Foreskin fibroblast (primary cell): ENCODE measurements at places on chromosomes 11 and 22.

DNA sequence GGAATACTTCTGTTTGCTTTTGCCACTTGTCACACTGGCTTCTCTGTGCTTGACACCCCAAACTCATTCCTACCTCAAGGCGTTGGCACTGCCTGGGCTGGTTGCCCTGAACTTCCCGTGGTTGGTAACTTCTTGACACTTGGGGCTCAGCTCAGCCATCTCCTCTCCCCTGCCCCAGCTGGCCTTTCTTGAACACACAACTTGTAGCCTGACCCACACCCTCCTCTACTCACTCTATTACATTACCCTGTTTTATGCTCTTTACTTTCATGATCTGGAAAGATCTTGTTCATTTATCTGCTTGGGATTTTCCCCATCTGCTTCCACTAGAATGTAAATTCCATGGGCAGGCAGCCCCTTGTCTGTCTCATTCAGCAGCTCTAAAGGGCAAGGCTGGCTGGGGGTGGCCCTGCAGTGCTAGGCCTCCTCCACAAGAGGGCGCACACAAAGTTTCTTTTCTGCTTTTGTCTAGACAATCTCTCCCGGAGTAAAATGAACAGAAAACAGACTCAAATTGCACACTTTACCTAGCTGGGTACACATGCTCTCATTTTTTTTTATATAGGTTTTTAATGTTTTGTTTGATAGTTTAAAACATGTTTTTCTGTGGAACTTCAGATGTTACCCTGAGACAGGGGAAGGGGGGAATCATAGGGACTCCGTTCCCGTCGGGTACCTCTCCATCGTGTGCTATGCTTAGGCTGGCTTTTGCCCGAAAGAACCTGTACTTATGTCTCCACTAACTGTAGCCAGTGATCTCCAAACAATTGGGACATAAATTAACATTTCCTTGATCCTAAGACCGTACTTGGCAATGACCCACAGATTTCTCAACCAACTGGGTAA is 16.4 kb upstream of the MRGPRX2 start:
- DNase-seq: no peak

DNA sequence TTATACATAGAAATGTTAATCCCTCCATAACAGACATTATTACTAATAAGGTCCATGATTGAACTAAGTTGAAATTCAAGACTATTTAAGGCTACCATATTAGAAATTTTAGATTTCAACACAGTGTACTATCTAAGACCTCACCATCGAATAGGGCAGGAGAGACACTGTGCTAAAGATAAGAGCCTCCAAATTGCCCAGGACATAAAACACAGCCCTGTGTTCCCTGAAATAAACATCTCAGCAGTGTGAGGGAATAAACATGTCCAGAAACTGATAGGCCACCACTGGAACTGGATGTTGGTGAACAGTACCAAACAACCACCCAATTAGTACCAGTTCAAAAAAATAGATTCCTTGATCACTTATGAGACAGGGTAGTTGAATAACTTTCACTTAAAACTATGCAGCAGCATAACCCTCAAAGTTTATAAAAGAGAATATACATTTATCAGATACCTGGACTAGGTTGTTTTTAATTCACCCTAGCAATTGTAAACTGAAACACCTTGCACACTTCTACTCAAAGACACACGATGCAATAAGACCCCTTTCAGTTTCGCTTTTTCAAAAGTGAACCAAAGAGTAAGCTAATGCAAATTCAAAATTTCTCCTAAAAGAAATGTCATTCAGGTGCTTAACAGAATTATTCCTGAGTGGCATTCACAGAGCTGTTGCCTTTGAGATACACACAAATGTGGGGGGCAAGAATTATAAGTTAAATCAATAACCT is 34.3 kb downstream of the USP28 start:
- DNase-seq: no peak

GRCh38 chr11:100010393-100010792 is 676.7 kb upstream of the ARHGAP42 start:
- no peak for DNase-seq

- DNase-seq: no peak
Measured at GRCh38 chr22:37896181-37896592, 9.9 kb upstream of the MICALL1 start.

DNA sequence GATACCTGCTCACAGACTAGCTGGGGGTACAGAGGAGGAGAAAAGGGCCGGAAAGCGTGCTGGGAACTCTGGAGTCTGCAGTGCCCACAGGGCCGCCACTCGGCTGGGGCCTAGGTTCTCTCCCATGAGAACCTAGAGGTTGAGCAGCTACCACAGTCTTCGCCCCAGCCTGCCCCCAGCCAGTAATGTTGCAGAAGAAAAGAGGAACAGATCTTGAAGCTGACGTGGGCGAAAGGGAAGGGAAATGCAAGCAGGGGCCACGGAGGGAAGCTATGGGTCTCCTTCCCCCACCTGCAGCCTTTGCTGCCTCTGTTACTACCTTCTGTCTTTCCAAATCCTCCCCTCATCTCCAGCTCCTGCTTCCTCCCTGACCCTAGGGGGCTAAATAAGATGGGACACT is 28.8 kb upstream of the P2RY2 start:
- no peak for DNase-seq

DNA sequence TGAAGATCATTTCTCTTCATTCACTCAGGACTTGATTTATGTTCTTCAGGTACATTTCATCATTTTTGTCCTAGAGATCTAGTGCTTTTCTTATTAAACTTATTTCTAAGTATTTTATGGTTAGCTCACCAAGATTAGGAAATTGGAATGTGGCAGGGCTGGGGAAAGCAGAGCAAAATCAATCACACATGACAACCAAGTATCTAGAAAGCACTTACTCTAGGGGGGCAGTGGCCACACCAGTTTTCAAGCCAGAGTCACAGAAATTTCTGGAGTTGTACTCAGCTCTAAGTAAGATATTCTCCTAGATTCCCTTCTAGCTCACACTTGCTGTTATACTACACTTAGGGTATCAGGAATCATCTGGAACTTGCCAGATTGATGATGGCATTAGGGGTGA is 33.3 kb upstream of the MYEOV start:
- DNase-seq: no peak

GRCh38 chr11:59730896-59731565 is 17.4 kb upstream of the OR10V1 start:
- DNase-seq: no peak

DNA sequence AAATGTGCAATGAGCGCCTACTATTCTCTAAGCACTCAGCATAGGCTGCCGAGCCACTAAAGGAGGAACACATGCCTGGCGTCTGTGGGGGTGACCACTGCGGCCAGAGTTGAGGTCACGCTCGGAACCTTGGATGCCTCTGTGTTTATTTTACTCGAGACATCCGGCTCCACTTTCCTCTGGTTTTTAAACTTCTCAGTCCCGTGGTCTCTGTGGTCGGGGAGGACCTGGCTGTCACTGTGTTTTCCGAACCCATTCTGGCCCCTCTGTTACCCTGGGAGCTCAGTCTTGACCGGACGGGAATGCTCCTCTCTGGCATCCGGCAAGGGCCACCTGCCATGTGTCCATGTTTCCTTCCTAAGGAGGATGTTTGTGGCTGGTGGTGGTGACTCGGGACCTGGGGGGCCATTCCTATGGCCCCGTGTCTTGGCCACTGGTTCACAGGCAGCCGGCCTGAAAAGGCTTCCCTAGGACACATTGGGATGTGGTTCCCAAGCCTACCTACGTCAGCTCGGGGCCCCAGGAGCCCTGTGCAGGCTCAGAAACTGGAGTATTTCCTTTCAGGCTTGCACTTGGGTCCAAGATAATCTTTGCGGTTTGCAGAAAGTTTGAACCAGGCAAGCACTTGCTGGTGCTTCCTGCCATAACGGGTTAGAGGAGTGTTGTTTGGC is 46.7 kb upstream of the PARVG start:
- DNase-seq: no peak

DNA sequence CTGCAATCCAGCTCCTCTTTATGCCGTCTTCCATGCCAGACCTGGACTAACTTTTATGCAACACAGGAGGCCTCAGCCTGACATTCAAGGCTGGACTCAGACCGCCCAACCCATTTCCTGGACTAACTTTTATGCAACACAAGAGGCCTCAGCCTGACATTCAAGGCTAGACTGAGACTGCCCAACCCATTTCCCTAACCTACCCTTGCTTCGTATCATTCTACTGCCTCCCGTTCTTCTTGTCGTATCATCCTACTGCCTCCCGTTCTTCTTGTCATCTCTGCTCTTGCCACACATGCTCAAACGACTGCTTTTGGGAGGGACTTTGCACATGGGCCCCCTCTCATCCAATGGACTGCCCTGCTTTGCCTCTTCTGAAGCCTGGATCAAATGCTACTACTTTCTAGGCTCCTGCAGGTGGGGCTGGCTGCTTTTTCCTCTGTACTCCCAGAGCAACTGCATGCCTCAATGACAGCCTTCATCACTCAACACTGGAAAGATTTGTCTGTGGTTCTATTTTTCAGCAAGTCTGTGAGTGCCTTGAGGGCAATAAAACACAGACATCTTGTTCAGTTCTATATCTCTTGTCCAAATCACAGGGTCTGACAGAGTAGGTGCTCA is 7.8 kb downstream of the TBC1D10A start:
- no peak for DNase-seq

GRCh38 chr22:21094911-21095772 is 49.4 kb downstream of the LRRC74B start:
- no peak for DNase-seq

DNA sequence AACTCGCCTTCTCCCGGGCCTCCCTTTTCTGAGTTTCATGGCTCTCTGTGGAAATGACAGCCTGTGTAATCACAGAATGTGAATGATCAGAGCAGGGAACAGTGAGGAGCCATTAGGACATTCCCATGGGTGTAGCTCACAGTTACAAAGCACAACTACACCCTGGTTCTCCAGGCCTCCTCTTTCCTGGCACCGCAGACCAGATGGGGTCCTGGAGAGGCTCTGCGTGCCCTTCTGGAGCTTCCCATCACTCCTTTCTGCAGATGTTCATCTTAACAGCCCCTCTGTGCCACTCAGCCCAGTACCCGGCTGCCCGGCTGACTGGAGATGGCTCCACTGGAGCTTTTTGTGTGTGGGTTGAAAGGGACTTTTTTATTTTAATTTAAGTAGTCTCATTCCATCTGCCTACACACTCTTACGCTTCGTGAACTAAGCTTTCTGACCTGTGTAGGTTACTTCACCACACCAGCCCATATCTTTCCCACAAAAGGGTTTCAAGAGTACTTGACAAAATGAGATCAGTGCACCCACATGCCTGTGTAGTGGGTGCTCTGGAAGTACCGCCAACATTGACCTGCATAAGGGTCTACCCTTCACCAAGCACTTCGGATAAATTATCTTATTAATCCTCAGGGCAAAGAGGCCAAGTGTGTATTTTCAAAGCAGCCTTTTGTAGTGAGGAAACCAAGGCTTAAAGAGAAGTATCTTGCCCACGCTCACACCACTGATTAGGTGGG is 29.8 kb downstream of the SREBF2 start:
- no peak for DNase-seq

GRCh38 chr11:71519546-71519945 is 7.5 kb upstream of the KRTAP5-7 start:
- no peak for DNase-seq

GRCh38 chr11:74380746-74381439 is 17.3 kb downstream of the PGM2L1 start:
- no peak for DNase-seq

DNA sequence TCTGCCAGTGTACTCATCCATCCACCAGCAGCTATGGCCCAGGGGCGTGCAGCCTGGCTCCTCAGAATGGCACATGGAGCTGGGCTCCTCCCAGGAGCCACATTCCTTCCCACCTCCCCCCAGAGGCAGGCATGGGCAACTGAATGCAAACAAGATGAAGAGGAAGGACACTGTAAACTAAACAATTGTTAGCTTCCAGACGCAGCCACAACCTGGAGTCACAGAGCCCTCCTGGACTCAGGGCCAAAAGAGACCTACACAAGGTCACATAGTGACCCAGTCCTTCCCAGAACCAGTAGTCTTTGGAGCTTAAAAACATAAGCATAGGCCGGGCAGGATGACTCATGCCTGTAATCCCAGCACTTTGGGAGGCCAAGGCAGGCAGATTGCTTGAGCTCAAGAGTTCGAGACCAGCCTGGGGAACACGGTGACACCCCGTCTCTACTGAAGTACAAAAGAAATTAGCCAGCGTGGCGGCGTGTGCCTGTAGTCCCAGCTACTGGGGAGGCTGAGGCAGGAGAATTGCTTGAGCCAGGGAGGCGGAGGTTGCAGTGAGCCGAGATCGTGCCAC is 30.7 kb upstream of the CLDN5 start:
- DNase-seq: peak; percentile 56

- DNase-seq: no peak
Measured at GRCh38 chr11:114413958-114414357, 13.5 kb downstream of the RBM7 start.

GRCh38 chr22:39574779-39575551 is 4.4 kb downstream of the CACNA1I start:
- DNase-seq: peak; percentile 84

GRCh38 chr11:114027926-114028325 is 31.6 kb upstream of the ZBTB16 start:
- DNase-seq: peak; percentile 40

DNA sequence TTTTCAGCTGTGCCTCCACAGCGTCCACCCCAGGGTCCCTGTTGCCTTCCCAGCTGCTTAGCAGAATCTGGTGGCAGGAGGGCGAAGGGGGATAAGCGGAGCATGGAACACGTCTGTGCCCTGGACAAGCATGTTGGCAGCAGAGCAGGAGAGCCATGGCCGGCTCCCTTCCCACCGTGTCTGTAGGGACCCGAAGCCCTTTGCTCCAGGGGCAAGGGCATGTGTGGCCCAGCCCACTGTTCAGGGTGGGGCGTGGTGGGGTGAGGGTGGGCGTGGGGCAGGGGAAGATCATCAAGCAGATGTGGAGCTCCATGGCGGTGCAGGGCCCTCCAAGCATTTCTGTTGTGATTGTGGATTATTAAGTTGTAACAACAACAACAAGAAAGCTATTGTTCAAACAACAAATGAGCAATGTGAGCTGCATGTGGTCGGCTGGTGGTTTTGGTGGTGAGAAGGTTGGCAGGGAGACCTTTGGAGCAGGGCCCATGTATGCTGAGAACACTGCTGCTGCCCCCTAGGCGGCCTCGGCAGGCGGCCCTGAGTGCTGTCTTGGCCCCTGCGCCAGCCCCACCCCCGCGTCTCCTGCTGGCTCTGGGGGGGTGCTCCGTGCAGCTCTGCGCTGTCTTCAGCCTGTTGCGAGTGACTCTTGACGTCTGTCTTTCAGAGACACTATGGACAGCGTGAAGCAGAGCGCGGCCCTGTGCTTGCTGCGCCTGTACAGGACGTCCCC is 50.9 kb downstream of the AP2A2 start:
- peak; percentile 82 for DNase-seq

DNA sequence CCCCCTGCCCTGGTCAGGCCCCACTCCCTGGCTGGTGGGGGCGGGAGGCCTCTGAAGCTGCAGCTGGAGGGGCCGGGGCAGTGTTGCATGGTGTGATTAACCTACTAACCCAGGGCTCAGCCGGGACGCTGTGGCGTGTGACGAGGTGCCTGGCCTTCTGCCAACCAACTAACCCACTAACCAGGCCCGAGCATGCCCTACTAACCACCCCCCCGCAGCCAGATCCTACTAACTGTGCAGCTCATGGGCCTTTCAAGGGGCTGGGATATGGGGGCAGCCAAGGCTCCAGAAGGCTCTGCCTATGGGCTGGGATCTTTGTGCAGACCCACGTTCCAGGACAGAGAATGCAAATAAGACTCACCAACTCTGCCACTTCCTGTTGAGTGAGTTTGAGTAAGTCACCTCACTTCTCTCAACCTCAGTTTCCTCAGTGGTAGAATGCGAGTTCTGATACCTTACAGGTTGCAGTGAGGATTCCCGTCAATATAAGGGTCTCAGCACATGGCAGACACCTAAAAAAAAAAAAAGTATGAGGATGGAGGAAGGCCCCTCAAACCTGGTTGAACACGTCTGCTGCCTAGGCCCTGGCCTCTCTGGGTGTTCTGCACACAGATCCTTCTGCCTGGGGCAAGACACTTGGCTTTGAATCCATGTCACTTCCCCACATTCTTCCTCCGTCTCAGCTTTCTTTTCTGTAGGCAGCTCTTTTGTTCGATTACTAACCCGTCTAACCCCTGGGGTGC is 14.1 kb downstream of the MIAT start:
- DNase-seq: no peak
